A549 treated with ZK216348 at 1 μM for 4 hours (cell line): ENCODE measurements at places on chromosomes 4 and X. TPM values are rescaled to one million over a fixed set of nuclear protein-coding genes. Genes with fewer than 3 reads are reported as not detected.

MAGEA3 gene
- 2.5 to 3.5 TPM (median 2.7 TPM) in 5 replicates for total RNA-seq

TIMM17B gene
- 65.2 to 99.9 TPM (median 98.2 TPM) in 5 replicates for total RNA-seq

DNAAF6 gene
- not detected in 5 replicates for total RNA-seq

MXRA5 gene
- not detected in 5 replicates for total RNA-seq

HOPX gene
- total RNA-seq, result not detected in 5 replicates

DMRTC1 gene
- total RNA-seq, result not detected in 5 replicates

P2RY10 gene
- not detected in 5 replicates for total RNA-seq

MTTP gene
- not detected in 5 replicates for total RNA-seq

SEPTIN6 gene
- 10.3 to 11.7 TPM (median 11.5 TPM) in 5 replicates for total RNA-seq

BMX gene
- total RNA-seq, result not detected in 5 replicates

L1CAM gene
- total RNA-seq, result 18.2 to 26.1 TPM (median 21.4 TPM) in 5 replicates

HEPH gene
- 0.03 TPM in 1 of 5 replicates, not detected in the others for total RNA-seq

SLC26A1 gene
- total RNA-seq, result 0.15 to 0.40 TPM (median 0.31 TPM) in 4 of 5 replicates, not detected in the other

KLHL2 gene
- 10.9 to 16.6 TPM (median 13.7 TPM) in 5 replicates for total RNA-seq

SLC6A8 gene
- total RNA-seq, result 7.1 to 15.8 TPM (median 12.0 TPM) in 5 replicates

TMEM154 gene
- total RNA-seq, result 0.04 to 0.06 TPM in 2 of 5 replicates, not detected in the others

PLK4 gene
- 16.7 to 21.3 TPM (median 18.9 TPM) in 5 replicates for total RNA-seq

STK26 gene
- 8.1 to 15.1 TPM (median 9.3 TPM) in 5 replicates for total RNA-seq

MAGEC2 gene
- not detected in 5 replicates for total RNA-seq

ASB12 gene
- not detected in 5 replicates for total RNA-seq

CXCL11 gene
- total RNA-seq, result not detected in 5 replicates

POU4F2 gene
- not detected in 5 replicates for total RNA-seq

ASMT gene
- total RNA-seq, result 0.27 to 0.33 TPM (median 0.28 TPM) in 3 of 5 replicates, not detected in the others

VGLL1 gene
- total RNA-seq, result not detected in 5 replicates

P2RY4 gene
- not detected in 5 replicates for total RNA-seq

GPR119 gene
- total RNA-seq, result not detected in 5 replicates

GAGE12F gene
- total RNA-seq, result not detected in 5 replicates

EPHA5 gene
- 0.27 to 0.59 TPM (median 0.40 TPM) in 5 replicates for total RNA-seq

TAF7L gene
- total RNA-seq, result 0.11 TPM in 2 of 5 replicates, not detected in the others

OSTC gene
- total RNA-seq, result 83.0 to 104 TPM (median 89.9 TPM) in 5 replicates

DGAT2L6 gene
- total RNA-seq, result not detected in 5 replicates

RAB9B gene
- 0.04 TPM in 1 of 5 replicates, not detected in the others for total RNA-seq

OTUD6A gene
- not detected in 5 replicates for total RNA-seq

UGT2B10 gene
- total RNA-seq, result not detected in 5 replicates

PPP1R2C gene
- total RNA-seq, result not detected in 5 replicates

HERC5 gene
- 3.6 to 4.6 TPM (median 4.1 TPM) in 5 replicates for total RNA-seq

CXCL3 gene
- 4.4 to 8.3 TPM (median 4.5 TPM) in 5 replicates for total RNA-seq

PTPN13 gene
- total RNA-seq, result 3.4 to 5.2 TPM (median 4.2 TPM) in 5 replicates

CCKAR gene
- not detected in 5 replicates for total RNA-seq

LIMCH1 gene
- 34.0 to 50.5 TPM (median 47.3 TPM) in 5 replicates for total RNA-seq
